ENCODE measurements at places on chromosomes 7 and 10.

GRCh38 chr7:106419455-106420182, 134.8 kb upstream of the NAMPT start:
- no peak for DNase-seq

- DNase-seq = no peak
Measured at GRCh38 chr10:73209705-73210104, 37.4 kb downstream of the DNAJC9 start.

DNA sequence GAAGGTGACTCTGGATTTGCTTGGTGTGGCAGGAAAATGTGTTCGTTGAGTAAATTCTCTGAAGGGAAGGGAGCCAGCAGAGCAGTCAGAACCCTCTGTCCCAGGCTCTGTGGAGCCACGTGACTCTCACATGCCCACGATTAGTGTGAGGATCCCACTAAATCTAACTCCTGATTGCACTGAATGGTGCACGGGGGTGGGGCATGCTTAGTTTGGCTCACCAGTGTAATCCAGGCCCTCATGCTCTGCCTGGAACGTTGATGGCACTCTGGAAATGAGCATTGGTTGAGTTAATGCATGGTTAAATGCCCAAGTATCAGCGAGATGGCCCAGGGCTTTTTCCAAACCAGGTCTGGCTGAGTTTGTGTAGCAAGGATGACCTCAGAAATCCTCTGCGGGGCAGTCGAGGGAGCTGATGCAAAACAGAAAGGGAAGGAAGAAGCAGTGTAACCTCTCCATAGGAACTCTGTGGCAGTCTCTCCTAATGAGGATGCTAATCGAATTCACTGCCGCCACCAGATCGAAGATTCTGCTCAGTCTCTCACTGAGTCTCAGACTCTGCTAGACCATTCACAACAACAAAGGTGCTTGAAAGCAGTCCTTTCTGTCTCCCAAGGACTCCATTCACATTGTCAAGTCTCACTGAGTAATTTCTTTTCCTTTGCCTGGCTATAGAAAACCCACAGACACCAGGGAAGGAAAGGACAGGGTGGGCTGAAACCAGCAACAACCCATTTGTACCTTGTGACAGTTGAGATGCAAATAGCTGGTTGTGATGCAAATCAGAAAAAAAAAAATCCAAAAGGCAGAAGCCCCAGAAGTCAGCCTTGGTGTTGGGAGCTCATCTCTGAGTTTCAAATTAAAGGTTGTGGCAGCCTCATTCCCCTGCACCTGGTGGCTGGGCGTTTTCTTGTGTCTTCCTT, 98.1 kb downstream of the C10orf105 start:
- DNase-seq = no peak

DNA sequence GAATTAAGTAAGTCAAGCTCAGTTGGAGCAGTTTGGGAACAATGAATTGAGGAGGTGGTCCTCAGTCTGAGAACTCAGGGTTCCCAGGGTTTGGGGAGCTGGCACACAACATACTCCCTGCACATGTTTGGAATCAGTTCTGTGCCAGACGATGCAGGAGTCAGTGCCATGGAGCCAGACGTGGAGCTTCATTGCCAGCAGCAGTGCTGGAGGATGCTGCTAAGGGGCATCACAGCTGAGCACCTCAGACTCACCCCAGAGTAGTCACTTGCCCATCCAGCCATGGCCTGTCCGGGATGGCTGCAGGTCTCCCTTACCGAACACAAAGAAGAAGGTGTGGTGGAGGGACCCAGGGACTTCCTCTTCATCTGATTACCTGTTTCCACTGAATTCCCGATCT, 7.9 kb downstream of the GIMAP5 start:
- DNase-seq = no peak

DNA sequence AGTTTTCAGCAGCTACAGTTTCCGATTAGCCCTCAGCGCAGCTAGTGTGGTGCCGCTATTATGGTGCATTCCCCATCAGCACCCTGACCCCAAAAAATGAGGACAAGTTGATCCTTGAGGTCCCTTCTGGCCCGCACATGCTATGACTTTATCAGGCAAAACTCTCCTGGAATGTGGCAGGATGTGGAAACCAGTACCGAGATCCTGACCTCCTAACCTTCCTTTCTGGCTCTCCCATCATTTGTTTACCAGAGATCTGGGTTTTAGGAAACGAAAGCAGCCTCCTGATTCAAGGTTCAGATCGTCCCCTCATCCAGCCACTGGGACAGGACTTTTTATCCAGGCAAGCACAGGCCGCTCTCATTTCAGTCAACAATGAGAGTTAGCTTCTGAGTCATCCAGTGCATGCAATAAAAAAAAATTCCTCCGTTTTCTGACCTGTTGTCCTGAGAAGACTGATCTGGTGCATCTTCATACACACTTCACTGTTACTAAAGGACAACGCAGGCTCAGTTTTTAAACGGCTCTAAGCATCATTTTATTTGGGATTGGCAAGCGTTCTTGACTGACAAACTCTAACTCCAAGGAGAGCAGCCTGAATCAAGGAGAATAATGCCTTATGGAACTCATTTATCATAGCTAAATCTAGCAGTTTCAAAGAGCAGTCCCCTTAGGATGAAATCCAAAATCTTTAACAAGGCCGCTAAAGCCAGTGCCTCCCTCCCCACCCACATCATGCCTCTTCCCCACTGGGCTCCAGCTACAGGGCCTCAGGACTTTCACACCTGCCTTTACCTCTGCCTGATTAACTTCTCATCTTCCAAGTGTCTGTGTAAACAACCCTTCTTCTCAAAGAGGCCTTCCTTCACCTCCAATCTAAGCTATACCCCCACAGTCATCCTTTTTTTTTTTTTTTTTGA, 17.1 kb downstream of the PDLIM1 start:
- DNase-seq = no peak

- no peak for DNase-seq
Measured at GRCh38 chr7:153005750-153006435, 246.3 kb downstream of the ACTR3B start.

GRCh38 chr7:87220734-87221215, 1.2 kb upstream of the TMEM243 start:
- no peak for DNase-seq

DNA sequence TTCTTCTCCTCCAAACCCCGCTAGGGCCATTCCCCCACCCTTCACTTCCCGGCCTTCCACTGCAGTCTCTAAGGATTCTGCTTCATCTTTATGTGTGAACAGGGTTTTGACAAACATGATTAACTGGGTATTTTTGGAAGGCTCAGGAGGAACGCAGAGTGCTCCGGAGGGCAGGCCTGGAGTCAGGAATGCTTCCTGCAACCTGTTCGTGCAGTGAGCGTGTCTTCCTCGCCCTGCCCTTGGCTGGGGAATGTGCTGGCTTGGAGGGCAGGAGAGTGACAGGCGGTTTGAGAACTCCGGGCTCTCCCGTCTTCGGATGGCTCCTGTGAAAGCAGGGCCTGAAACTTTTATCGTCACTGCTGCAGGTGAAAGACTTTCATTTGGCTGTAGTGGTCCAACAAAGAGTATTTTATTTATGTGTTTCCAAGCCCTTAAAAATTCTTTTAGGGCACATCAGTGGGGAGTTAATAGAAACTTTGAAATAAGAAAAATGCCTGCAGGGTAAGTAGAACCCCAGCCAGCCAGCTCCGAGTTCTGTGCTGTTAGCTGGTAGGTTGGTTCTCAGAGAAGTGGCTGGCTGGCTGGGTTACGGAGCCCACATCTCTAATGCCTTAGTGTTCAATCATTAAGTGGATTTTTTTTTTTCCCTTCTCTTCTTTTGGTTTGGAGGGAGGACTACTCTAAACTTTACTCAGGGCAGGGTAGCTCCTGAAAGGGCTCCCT, 51.0 kb downstream of the TCF7L2 start:
- no peak for DNase-seq

- DNase-seq = no peak
Measured at GRCh38 chr10:124083740-124084397, 9.5 kb downstream of the CHST15 start.

- no peak for DNase-seq
Measured at GRCh38 chr10:46040004-46040403, 6.1 kb downstream of the MSMB start.

- no peak for DNase-seq
Measured at GRCh38 chr7:42014625-42015618, 222.1 kb downstream of the GLI3 start.

GRCh38 chr7:45716380-45717203, 142.4 kb downstream of the ADCY1 start:
- DNase-seq = no peak

DNA sequence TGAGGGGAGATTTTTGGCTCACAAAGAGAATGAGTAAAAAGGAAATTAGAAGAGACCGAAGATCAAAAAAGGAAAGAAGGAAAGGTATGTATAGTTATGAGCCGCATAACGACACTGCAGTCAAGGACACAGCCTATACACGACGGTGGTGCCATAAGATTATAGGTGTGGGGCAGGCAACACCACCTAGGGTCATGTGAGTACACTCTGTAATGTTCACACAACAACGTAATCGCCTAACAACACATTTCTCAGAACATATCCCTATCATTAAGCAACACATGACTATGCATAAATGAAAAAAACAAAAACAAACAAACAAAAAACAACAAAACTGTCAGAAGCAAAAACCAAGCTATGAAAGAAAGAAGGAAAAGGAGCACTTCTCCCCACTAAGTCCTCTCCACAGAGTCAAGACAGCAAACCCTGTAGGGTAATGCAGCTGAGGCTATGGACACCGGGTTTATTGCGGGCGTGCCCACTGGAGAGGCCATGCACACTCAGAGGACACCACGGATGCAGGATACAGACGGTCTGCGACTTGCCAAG, 45.1 kb downstream of the PIP4K2A start:
- no peak for DNase-seq

GRCh38 chr10:112587729-112588128, 140.7 kb downstream of the VTI1A start:
- DNase-seq = no peak

- no peak for DNase-seq
Measured at GRCh38 chr7:124033095-124033806, 384 bp upstream of the TMEM229A start.

GRCh38 chr7:21371360-21371759, 56.5 kb upstream of the SP4 start:
- no peak for DNase-seq

DNA sequence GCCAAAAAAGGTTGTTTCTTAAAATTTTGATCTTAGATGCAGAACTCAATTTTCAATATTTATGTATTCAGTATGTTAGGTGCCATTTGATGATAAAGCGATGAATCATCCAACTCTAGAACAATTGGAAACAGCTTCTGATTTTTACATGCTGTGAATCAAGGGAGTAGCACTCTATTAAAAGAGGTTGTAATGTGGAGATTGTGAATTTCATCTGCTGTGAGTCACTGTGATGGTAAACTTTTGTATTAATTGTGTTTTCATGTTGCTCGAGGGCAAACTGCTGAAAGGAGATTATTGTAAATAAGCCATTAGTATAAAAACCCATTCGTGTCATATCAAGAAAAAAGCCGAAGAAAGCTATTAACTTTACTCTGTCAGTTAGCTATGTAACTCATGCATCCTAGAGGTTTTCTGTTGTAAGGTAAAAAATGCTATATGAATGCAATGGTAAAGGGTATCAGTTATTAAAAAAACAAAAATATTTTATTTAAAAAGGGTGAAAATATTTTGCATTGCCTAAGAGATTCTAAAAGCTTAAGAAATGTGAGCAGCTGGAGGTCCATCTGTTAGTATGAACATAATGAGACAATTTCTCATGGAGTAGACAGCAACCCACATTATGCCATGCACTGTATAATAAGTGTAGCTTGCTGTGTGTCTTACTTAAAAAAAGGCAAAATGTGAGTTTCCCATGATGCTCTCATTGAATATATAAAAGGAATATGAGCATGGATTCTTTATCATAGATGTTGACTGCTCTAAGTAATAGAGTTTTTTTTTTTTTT, 511.0 kb upstream of the PCDH15 start:
- DNase-seq = no peak

DNA sequence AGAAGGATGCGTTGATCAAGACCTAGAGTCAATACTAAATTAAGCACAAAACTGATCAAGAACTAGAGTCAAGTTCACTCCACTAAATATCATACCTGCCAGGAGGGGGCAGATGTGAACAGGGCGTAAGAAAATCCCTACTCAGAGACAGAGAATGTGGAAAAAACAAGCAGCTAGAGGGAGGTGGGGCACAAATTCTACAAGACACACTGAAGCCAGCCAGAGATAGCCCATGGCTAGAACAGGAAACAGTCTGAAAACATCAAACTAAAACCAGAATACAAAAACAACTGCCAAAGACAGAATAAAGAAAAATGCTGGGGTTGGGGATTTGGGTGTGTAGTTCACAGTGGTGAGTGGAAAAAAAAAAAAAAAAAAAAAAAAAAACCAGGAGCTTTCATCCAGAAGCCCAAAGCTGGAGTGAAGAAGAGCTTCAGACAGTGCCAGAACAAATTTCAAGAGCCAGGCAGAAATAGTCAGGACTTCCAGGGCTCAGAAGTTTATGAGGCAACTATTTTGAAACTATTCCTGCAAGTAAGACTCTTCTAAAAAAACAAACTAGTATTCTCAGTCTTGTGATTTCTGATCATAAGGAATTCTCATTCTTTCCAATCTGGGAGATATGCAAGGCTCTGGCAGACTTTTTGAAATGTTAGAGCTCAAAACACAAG, 118.3 kb downstream of the CCDC71L start:
- DNase-seq = no peak

- no peak for DNase-seq
Measured at GRCh38 chr7:10756981-10757380, 216.7 kb upstream of the PHF14 start.

DNA sequence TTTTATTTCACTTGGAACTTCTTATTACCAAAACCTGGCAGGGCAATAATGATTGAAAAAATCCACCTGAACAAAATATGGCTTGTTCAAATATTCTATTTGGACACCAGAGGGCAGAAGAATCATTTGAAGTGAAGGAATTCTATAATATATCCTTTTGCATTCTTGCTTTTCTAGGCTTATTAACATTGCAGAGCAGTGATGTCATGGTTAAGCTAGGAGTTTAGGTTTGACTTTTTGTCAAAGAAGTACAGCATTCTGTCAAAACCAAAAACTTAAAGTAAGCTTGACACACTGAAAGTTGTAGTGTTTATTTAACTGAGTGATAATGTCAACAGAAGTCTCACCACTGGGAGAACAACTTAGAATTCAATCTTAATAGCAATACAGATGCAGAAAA, 156.0 kb downstream of the SEMA3D start:
- no peak for DNase-seq

DNA sequence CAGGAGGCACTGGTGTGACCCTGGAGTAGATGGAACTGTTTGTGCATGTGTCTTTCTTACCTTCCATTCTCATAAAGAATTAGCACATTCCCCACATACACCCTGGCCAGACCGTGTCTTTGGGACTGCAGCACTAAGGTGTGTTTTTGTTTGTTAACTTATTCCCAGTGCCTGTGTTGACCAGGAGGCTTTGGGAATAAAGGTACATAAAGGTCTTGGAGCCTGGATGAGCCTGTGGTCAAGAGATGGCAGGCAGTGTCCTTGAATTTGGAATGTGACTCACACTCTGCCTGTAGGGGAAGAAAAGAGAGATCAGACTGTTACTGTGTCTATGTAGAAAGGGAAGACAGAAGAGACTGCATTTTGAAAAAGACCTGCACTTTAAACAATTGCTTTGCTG, 137.6 kb downstream of the LYZL1 start:
- no peak for DNase-seq

GRCh38 chr7:5283421-5284303, 919 bp downstream of the SLC29A4 start:
- no peak for DNase-seq

GRCh38 chr10:78520737-78521430, 487.2 kb downstream of the RPS24 start:
- no peak for DNase-seq

Data from cortex of kidney (tissue), 1 donor.